ENCODE measurements at places on chromosomes 5 and 9.

- DNase-seq: no peak
Observed at GRCh38 chr5:10018201-10019069, 231.3 kb downstream of the ATPSCKMT start.

- no peak for DNase-seq
Observed at GRCh38 chr5:55535199-55535905, 588 bp upstream of the PLPP1 start.

DNA sequence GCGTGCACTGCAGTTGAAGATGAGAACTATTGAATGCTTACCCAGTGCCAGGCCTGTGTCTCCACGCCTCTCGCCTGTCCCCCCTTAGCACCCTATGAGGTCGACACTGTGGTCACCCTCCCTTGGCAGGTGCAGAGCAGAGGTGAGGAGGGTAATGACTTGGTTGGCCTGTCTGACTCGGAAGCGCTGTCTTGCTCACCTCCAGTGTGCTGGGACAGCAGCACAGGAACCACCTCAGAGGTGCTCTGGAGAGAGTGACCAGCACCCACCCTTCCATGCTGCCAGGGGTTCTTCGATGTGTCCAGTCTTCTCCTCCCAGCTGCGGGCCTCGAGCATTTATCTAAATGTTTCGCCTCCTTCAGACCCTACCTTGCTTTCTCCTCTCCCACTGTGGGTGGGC is 178.3 kb upstream of the IRX2 start:
- no peak for DNase-seq

DNA sequence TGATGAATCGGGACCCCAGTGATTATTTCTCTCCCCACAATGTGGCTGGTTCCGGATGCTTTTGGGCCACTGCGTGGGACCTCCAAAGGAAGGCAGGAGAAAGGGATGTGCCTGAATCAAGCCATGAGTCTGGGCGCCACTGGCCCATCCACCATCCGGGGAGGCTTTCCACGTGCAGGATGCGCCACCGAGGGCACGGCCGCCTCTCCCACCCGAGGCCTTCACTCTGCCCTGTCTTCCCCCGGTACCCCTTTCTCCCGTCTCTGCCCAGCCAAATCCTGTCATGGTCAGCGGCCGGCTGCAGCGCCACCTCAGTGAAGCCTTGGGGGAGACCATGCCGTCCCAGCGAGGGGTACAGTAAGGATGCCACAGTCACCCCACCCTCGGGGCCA is 43.9 kb upstream of the GRHPR start:
- no peak for DNase-seq

DNA sequence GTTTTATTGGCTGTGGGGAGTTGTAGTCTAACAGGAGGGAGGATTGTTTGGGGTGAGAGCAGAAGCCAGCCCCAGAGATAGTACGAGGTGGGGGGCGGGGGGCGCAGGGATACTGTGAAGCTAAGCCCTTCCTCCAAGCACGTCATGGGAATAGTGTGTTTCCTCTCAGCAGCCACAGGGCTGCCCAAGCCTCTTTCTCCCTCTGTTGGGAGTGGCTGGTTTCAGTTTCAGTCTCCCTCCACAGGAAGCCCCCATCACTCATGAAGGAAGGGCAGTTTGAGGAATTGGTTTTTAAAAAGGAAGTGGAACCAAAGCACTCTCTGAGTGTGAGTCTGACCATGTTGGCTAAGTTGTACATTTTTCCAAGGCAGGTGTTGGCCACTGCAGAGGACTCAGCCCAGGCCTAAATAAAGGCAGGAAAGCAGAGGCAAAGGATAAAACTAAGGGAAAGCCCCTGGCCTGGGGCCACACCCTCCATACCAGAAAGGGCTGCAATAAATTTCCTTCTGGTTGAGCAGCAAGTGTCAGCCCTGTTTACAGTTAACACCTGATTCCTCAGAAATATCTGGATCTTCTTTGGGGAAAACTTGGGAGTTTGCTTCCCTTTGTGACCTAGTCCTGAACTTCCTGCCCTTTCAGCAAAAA is 3.2 kb downstream of the RAB24 start:
- peak; percentile 35 for DNase-seq

GRCh38 chr9:131521203-131521602 is 9.9 kb downstream of the UCK1 start:
- DNase-seq: no peak

DNA sequence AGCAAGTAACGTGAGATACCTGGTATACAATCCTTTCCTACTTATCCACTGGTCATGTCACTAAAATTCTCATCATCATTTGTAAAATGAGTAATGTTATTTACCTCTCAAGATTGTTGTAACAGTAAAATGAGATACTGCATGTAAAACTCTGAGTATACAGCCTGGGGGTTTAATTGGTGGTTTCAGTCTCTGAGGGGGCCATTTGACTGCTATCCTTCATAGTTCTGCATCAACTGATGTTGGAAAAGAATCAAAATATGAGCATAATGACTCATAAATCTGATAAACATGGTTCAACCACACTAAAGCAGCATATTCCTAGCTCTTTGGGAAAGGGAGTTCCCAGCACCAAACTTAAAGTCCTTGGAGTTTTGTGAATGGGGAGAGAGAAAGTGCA is 181.0 kb upstream of the GHR start:
- DNase-seq: no peak

DNA sequence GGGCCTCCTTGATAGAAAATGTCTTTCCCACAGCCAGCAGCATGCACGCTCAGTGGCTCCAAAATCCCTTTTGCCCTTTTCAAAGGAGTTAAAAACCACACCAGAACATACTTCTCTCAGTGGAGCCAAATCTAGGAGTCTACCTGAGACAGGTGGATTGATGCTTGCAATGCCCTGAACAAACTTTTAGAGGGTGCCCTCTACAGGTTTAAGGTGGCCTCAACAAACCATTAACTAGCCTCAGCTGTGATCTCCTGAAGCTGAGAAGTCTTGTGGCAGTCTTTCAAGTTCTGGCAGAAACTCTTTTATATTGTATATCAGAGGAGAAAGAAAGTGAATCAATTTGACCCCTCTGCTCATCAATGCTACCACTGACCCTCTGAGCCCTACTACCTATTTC is 125.4 kb downstream of the MED27 start:
- no peak for DNase-seq

DNA sequence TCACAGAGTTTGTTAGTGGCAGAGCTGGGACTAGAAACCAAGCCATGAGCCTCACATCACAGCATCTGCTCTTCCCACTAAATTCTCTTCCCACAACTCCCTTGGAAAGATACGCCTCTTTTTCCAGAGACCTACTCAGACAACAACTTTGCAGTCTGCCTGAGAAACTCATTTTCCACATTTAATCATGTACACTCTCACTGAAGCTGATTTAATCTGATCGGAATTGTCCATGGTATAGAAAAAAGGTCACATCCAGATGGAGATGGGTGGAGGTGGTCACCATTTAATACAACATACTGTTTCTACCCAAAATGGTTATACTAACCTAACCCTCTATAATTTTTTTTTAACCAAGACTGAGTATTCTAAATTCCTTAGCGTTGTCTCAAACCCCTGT is 366.2 kb downstream of the ENC1 start:
- no peak for DNase-seq

GRCh38 chr5:89989776-89990175 is 419.8 kb downstream of the CETN3 start:
- no peak for DNase-seq

DNA sequence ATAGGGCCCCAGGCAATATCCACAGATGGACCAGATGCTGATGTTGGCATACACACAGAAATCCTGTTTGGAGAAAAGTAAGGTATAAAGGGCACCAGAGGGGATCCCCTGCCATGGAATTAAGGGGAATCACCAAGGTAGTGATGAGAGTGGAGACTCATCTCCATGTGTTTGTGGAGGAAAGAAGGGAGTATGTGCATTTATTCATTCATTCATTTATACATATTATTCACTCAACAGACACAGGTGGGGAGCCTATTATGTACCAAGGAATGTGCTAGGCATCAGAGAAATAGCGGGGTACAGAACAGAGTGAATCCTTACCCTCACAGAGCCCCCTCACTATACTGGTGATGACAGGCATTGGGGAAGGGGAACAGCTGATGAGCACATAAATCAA is 116.8 kb upstream of the IL12B start:
- no peak for DNase-seq
